Airway epithelial cell (primary cell): ENCODE measurements at places on chromosomes 13 and 19. TPM values are rescaled to one million over a fixed set of nuclear protein-coding genes. Genes with fewer than 3 reads are reported as not detected.

Gene RNF17
- not detected in 2 replicates for total RNA-seq

Gene ACER1
- not detected in 2 replicates for total RNA-seq

Gene IGFL3
- 0.88 and 2.3 TPM in 2 replicates for total RNA-seq

Gene CCNA1
- total RNA-seq, result 10.0 and 11.1 TPM in 2 replicates

Gene LGALS14
- not detected in 2 replicates for total RNA-seq

Gene CEACAM16
- total RNA-seq, result not detected in 2 replicates

Gene MAU2
- total RNA-seq, result 14.2 and 19.0 TPM in 2 replicates

Gene HSH2D
- 0.85 TPM in 1 of 2 replicates, not detected in the other for total RNA-seq

Gene SPATA13
- total RNA-seq, result 2.0 and 4.2 TPM in 2 replicates

Gene PNMA8A
- 1.1 and 1.6 TPM in 2 replicates for total RNA-seq

Gene ZNF607
- total RNA-seq, result 3.9 and 5.0 TPM in 2 replicates

Gene LYPD3
- 288 and 344 TPM in 2 replicates for total RNA-seq

Gene IGFL1
- 0.37 and 0.85 TPM in 2 replicates for total RNA-seq

Gene SERPINE3
- not detected in 2 replicates for total RNA-seq

Gene TMEM238
- 11.8 and 33.3 TPM in 2 replicates for total RNA-seq

Gene ATP8A2
- under 0.01 and 0.07 TPM in 2 replicates for total RNA-seq

Gene USPL1
- total RNA-seq, result 9.4 and 14.2 TPM in 2 replicates

Gene CALR3
- 0.78 and 2.0 TPM in 2 replicates for total RNA-seq

Gene TEX29
- total RNA-seq, result not detected in 2 replicates

Gene TNNI3
- total RNA-seq, result not detected in 2 replicates

Gene MEIOSIN
- not detected in 2 replicates for total RNA-seq

Gene WDR83
- 6.2 and 10.6 TPM in 2 replicates for total RNA-seq

Gene TNFRSF19
- total RNA-seq, result 2.3 and 2.7 TPM in 2 replicates

Gene TMPRSS9
- 0.05 TPM in 1 of 2 replicates, not detected in the other for total RNA-seq

Gene NLRP12
- total RNA-seq, result not detected in 2 replicates

Gene MAP2K7
- total RNA-seq, result 5.6 and 12.6 TPM in 2 replicates

Gene ZNF154
- total RNA-seq, result 0.28 and 0.85 TPM in 2 replicates

Gene CFAP97D2
- total RNA-seq, result not detected in 2 replicates

Gene NFKBIB
- total RNA-seq, result 27.9 and 28.5 TPM in 2 replicates

Gene P2RY11
- total RNA-seq, result 3.5 and 3.7 TPM in 2 replicates

Gene MISP3
- 2.3 and 2.6 TPM in 2 replicates for total RNA-seq

Gene CEACAM20
- not detected in 2 replicates for total RNA-seq

Gene PCDH9
- total RNA-seq, result 0.35 and 0.37 TPM in 2 replicates

Gene MBNL2
- total RNA-seq, result 16.4 and 27.7 TPM in 2 replicates

Gene ZNF880
- 5.6 and 7.3 TPM in 2 replicates for total RNA-seq

Gene CD37
- not detected in 2 replicates for total RNA-seq

Gene SPRY2
- total RNA-seq, result 9.4 and 12.2 TPM in 2 replicates

Gene SH2D3A
- 64.3 and 65.2 TPM in 2 replicates for total RNA-seq

Gene ZNF837
- total RNA-seq, result 2.9 and 3.1 TPM in 2 replicates
